SK-N-DZ (cell line): ENCODE measurements at places on chromosomes 4 and X.

DNA sequence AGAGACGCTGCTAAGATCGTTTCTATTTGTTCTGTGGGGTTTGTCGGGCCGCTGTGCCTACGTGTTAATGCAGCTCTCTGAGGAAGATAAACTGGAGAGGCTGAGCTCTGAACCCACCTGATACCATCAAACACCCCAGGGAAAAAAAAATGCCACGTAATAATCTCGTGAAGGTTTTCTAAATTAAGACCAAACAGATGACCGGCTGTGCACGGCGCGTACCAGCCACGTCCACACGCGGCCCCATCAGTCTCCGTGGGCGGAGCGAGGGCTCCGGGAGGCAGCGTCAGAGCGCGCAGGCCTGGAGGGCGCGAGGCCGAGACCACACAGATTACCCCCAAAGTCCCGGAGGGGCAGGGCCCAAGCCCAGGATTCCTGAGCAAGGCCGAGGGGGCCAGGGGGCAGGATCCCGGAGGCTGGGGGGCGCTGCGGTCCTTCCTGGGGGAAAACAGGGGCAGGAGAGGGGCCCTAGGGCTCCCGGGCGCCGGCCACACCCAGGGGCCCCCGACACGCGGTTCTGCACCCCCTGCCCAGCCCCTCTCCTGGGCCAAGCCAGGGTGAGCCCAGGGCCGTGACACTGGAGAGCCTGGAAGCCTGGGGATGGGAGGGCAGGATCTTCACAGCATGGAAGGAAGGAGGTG is 91.9 kb downstream of the FAM53A start:
- no peak for DNase-seq

DNA sequence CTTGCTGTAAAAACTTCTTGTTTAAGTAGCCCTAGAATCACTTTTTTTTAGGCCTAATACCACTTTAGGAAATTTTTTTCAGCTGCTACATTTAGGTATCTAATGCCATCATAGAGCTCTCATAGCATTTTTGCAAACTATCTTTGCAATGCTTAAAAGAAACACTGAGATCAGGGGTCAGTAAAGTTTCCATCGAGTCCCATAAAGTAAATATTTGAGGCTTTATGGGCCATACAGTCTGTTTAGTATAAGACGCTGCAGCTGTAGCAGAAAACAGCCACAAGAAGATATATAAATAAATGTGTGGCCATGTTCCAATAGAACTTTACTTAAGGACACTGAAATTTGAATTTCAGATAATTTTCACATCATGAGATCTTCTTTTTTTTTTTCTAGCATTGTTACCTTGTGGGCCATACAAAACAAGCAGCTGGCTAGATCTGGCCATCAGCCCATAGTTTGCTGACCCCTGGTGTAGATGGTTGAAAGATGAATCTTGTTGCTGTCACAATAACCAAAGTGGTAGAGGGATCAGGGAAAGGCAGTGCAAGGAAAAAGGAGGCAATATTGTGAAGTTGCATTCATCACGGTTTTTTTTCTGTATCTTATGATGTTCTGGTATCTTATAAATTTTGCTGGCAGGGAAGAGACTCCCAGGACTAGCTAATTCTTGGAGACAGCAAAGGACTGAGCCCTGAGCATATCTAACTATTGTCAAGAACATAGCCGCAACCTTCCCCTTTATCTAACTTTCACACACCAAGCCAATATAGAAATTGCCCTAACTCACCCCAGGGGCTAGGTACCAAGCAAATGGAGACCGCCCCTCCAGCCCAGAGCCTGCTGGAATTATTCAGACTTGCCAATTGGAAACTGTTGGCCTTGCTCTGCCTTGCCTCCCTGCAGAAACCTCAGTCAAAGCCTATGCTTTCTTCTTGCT is 46.6 kb downstream of the RASGEF1B start:
- DNase-seq, result no peak

DNA sequence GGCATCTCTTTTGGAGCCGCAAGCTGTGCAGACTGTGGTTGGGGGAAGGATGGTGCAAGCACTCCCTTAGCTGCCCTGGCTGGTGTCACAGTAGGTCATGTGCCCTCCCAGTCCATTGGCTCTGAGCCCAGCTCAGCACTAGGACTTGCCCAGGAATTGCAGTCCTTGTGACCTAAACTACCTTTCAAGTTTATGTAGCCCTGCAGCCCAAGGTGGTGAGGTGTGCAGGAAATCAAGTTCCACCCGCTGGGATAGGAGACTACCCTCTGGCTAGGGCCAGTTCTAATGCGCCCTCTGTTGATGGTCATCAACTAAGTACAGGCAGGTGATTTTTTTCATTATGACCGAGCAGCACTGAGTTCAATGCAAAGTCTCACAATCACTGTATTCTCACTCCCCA is 335.2 kb downstream of the UBE2NL start:
- no peak for DNase-seq

GRCh38 chrX:134636851-134637250 is 21.4 kb downstream of the PLAC1 start:
- no peak for DNase-seq

- no peak for DNase-seq
Measured at GRCh38 chrX:77440330-77440729, 6.9 kb upstream of the FGF16 start.

- no peak for DNase-seq
Measured at GRCh38 chr4:900073-900472, 32.0 kb downstream of the GAK start.
